Pulmonary artery endothelial cell (primary cell): ENCODE measurements at places on chromosomes 7 and 10. TPM values are rescaled to one million over a fixed set of nuclear protein-coding genes. Genes with fewer than 3 reads are reported as not detected.

DNA sequence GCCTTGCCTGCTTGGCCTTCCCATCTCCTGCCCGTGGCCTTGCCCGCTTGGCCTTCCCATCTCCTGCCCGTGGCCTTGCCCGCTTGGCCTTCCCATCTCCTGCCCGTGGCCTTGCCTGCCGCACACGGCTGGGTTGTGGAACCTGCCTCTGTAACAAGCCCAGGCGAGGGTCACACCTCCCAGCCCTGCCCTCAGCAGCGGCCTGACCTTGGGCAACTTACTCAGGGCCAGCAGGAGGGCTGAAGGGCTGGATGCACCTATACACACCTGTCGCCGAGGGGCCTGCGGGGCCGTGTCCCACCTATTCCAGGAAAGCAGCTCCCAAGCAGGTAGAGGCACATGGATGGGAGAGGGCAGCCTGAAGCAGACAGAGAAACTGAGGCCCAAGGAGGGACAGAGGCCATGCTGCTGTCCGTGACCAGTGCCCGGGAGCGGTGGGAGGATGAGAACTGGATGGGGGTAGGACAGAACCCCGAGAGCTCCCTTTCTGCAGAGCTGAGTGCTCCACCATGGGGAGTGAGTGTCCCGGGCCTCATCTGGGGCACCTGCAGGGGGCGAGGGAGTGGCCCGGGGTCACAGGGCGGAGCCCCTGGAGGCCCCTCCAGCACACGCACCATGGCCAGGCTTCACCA, 277.6 kb downstream of the ELFN1 start:
- DNase-seq = no peak

- DNase-seq = no peak
Observed at GRCh38 chr10:12269056-12269455, 73.1 kb downstream of the CDC123 start.

DNA sequence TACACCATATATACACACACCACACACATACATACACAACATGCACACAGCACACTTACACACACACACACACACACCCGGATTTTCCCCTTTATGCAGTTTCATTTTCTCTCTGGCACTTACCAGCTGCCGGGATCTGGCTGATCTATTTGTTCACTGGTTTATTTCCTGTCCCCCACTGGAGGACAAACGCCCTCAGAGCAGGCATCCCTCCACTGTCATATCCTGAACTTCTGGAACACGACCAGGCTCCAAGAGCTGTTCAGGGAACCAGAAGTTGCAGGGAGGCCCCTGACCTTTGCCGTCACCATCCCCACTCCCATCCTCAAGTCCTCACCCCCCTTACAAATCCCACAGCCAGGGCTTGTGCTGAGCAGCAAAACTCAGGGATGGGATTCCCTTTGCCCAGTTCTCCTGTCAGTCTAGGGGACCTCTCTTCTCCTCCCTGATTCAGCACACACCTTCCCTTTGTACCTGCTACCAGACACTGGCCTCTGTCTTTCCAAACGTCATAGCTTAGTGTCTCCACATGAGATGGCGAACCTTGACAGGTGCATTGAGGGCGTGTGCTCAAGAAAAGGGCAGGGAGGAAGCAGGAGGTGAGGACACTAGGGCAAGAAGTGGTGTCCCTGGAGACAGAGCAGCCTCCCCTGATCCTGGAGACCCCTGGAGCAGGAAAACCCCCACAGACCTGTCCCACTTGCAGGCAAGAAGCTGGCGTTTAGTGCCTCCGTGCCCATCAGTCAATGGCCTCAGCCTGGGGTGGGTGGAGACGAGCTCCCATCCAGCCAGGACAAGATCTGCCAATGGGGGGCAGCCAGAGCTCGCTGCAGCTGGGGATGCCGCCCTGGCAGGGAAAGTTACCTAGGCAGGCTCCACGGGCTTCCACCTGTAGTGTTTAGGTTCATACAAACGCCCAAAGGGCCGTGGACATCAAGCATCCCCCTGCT, 12.7 kb upstream of the DOCK1 start:
- DNase-seq = no peak

GRCh38 chr10:93177511-93177910, 103.8 kb downstream of the CYP26A1 start:
- DNase-seq = no peak

DNA sequence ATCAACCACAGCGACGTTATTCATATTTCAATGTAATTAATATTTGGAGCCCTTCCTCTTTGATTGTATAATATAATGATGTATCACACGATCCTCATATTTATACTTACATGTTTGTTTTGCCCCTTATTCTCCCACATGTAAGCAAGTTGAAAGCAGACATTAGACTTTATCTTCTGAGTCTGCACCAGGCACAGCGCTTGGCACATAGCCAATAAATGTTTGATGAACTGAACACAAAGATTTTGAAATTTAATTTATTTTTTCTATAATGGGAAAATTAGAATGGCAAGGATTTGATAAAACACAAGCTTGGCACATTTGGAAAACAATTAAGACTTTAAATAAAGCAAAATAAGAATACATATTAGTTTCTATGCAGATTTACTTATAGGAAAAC, 31.6 kb downstream of the ZFAND4 start:
- DNase-seq = no peak

Gene CHN2
- 0.13 and 0.78 TPM in 2 replicates for total RNA-seq
